ENCODE measurements at places on chromosomes 11 and 22.

- H3K36me3 ChIP-seq = no peaks in the 10 kb centered on the region
- DNase-seq = no peak
- H3K27ac ChIP-seq = no peak overlapping the region
- H3K27me3 ChIP-seq = no peaks in the 10 kb centered on the region
- H3K4me1 ChIP-seq = no peaks in the 10 kb centered on the region
- H3K4me3 ChIP-seq = no peak overlapping the region
Observed at GRCh38 chr11:92596596-92597317, 372.1 kb downstream of the FAT3 start.

DNA sequence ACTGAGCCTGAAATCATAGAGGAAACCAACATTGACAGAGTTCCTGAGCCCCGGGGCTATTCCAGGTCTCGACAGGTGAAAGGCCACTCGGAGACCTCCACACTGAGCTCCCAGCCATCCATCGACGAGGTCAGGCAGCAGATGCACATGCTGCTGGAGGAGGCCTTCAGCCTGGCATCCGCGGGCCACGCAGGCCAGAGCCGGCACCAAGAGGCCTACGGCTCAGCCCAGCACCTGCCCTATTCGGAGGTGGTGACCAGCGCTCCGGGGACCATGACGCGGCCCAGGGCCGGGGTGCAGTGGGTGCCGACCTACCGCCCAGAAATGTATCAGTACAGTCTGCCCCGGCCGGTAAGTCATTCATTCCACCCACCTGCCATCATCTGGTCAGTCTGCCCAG is 54.9 kb downstream of the C11orf91 start:
- no peak overlapping the region for H3K27ac ChIP-seq
- no peak overlapping the region for H3K4me3 ChIP-seq
- no peaks in the 10 kb centered on the region for H3K4me1 ChIP-seq
- DNase-seq = no peak
- H3K27me3 ChIP-seq = peaks cover 2% of the 10 kb centered on the region

GRCh38 chr11:15057329-15057728 is 16.1 kb upstream of the CALCB start:
- H3K4me1 ChIP-seq = no peaks in the 10 kb centered on the region
- H3K27me3 ChIP-seq = no peaks in the 10 kb centered on the region

- no peak overlapping the region for H3K27ac ChIP-seq
- peaks cover 9% of the 10 kb centered on the region for H3K4me1 ChIP-seq
- peaks cover 12% of the 10 kb centered on the region for H3K27me3 ChIP-seq
- H3K36me3 ChIP-seq = peaks cover 22% of the 10 kb centered on the region
- DNase-seq = no peak
- no peak overlapping the region for H3K4me3 ChIP-seq
Observed at GRCh38 chr11:125315079-125315740, 150.7 kb downstream of the PKNOX2 start.

DNA sequence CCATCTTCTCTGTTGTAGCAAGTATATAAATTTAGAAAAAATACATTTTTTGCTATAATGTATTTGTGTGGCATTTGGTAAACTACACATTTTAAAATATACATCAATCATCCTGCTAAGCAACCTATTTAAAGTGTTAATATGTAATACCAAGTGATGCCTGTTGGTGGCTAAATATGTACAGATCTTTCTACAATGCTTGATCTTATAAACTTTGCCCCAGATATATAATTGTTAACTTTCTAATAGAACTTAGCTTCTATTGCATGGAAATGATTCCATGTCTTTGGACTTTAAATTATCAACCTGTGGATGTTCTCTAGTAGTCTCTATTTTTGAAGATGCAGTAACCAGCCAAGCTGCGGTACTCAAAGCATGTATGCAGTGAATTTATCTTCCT is 1260.4 kb upstream of the RAG2 start:
- H3K36me3 ChIP-seq = no peaks in the 10 kb centered on the region
- no peak for DNase-seq
- no peak overlapping the region for H3K4me3 ChIP-seq
- H3K27ac ChIP-seq = no peak overlapping the region
- no peaks in the 10 kb centered on the region for H3K4me1 ChIP-seq

GRCh38 chr11:80297858-80298632 is 857.2 kb upstream of the TENM4 start:
- no peaks in the 10 kb centered on the region for H3K27me3 ChIP-seq
- H3K36me3 ChIP-seq = peaks cover 3% of the 10 kb centered on the region
- no peak for DNase-seq
- no peaks in the 10 kb centered on the region for H3K4me1 ChIP-seq

- DNase-seq = no peak
- H3K4me3 ChIP-seq = no peak overlapping the region
- no peaks in the 10 kb centered on the region for H3K4me1 ChIP-seq
- no peak overlapping the region for H3K27ac ChIP-seq
Observed at GRCh38 chr22:49045276-49045675, 782.4 kb downstream of the BRD1 start.

DNA sequence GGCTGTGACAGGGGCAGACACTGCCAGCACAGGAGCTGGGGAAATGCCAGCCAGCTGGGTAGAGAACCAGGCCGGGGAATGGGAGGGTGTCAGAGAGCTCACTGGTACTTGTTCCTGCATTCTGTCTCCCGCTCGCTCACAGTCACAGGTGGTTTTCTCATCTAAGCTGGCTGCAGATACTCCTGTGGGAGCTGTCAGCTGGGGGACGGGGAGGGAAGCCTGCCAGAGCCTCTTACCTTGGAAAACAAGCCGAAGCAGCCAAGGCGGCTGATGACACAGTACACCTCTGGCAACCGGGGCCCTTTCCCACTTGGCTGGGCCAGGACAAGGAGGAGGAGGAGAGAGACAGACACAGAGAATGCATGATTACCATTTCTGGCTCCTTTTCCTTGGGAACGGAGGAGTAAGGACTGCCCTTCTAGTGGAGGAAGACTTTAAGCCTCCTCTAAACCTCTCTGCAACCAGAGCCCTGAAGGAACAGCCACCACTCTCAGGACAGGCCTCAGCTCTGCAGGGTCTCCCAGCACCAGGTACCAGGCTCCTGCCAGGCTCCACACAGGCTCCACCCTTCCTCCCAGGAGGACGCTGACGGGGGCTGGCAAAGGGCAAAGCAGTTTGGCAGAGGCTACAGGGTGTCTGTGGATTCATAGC is 25.1 kb downstream of the RPL27A start:
- DNase-seq = no peak
- H3K27me3 ChIP-seq = peaks cover 18% of the 10 kb centered on the region
- H3K36me3 ChIP-seq = peaks cover 62% of the 10 kb centered on the region

GRCh38 chr11:23317816-23318215 is 457.5 kb upstream of the CCDC179 start:
- no peaks in the 10 kb centered on the region for H3K27me3 ChIP-seq
- H3K4me1 ChIP-seq = peaks cover 4% of the 10 kb centered on the region
- no peak overlapping the region for H3K4me3 ChIP-seq
- no peak for DNase-seq
- peaks cover 13% of the 10 kb centered on the region for H3K36me3 ChIP-seq
- no peak overlapping the region for H3K27ac ChIP-seq

DNA sequence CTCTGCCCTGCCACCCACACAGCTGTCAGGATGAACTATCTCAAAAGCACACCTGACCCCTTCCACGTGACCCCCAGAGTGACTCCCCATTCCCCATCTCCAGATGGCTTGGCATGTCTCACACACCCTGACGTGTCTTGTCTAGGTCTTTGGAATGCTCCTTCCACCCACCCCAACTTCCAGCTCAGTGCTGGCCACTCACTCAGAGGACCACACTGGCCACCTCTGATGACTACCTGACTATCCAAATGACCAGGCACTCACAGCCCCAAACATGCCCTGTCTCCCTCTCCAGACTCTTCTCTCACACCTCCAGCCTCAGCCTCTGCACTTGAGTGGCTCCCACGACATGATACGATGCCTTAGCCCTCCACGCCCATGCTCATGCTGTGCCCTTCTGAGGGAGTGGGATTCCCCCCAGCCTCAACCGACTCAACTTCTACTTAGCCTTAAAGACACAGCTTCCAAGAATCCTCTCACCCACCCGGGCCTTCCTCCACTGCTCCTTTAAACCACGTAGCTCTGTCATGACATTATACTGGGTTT is 259.4 kb downstream of the BUD13 start:
- no peak for DNase-seq
- no peak overlapping the region for H3K27ac ChIP-seq
- H3K4me3 ChIP-seq = peak overlapping the region; percentile 51
- no peaks in the 10 kb centered on the region for H3K36me3 ChIP-seq

DNA sequence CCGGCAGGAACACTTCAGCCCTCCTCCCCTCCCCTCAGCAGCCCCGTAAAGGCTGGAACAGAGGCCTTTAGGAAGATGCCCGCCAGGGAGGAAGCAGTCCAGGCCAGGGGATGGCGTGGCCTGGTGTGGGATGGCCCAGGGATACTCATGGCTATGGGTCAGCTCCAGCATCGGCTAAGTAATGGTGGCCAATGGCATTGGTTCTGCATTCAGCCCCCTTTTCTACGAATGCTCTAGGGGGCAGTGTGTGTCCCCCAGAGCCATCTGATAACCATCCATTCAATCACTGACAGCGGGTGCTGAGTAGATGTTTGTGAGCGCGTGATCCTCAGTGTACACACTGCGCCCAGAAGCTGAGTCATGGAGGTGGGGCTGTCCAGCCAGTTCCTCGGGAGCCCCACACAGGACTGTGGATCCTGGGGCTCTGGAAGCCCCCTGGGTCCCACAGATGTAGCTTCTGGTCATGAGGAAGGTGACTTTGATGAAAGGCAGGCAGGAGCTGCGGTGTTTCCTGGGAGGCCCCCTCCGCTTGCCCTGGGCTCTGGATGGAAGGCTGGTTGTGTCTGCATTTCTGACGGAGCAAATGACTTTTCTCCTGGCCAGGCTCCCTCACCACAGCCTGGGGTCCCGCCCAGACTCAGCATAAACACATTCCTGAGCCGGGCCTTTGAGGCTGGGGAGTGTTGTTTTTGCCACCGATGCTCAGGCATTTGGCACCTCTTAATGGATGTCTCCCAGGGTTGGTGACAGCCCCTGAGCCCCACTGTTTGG is 46.5 kb downstream of the FBLN1 start:
- no peak overlapping the region for H3K4me3 ChIP-seq
- no peak overlapping the region for H3K27ac ChIP-seq
- H3K36me3 ChIP-seq = peaks cover 27% of the 10 kb centered on the region
- peaks cover 3% of the 10 kb centered on the region for H3K27me3 ChIP-seq
- DNase-seq = no peak

GRCh38 chr22:26615149-26615548 is 2.7 kb downstream of the CRYBB1 start:
- H3K4me1 ChIP-seq = peaks cover 45% of the 10 kb centered on the region
- H3K4me3 ChIP-seq = no peak overlapping the region
- no peak for DNase-seq
- peaks cover 5% of the 10 kb centered on the region for H3K36me3 ChIP-seq
- H3K27ac ChIP-seq = no peak overlapping the region

- no peak overlapping the region for H3K27ac ChIP-seq
- DNase-seq = no peak
- peaks cover 51% of the 10 kb centered on the region for H3K4me1 ChIP-seq
Observed at GRCh38 chr22:31238057-31238456, 26.0 kb downstream of the LIMK2 start.

DNA sequence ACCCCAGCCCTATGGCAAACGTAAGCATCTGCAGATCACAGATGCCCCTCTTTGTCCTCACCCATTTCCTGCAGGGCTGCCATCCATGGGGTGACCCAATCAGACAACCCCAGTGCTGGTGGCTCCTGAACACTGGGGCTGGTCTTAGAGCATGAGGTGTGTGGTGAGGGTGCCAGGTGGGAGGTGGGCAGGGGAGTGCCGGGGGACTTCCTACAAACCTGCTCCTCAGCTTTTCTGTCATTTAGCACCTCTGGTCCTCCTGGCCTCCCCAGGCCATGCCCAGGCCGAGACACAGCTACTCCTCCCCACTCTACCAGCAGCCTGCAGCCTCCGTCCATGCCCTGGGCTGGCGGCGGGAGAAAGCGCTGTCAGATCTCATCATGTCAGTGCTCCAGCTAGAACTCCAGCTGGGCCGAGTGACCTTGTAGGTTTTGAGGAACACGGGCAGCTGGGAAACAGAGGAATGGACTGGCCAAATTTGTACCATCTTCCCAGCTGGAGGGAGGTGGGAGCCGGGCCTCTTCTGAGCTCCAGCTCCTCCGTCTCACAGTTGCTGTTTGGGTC is 157.7 kb upstream of the NECTIN1 start:
- peaks cover 5% of the 10 kb centered on the region for H3K4me1 ChIP-seq
- DNase-seq = no peak
- H3K27me3 ChIP-seq = peaks cover 7% of the 10 kb centered on the region
- H3K4me3 ChIP-seq = no peak overlapping the region

DNA sequence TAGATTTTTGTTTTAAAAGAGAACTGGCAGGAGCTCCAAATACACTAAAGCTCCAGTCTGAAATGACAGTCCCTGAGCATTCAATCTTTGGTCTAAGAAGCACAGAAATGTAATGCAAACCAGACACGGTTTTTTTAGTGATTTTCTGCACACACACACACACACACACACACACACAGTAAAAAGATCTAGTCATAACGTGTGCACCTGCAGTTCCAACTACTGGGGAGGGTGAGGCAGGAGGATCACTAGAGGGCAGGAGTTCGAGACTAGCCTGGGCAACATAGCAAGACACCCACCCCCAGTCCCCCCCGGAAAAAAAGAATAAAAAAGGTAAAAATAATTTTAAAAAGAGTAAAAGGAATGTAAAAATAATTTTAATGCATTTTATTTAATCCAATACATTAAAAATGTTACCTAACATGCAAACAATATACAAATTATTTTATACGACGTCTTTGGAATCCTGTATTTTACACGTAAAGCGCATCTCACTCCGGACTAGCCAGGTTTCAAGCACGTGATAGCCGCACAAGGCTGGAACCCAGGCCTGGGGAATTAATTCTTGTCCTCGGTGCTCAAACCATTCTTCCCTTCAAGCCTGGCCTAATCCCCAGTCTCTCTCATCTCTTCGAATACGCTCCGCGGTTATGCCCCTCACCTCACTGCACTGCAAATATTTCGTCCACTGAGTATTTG is 762 bp upstream of the TBC1D22A start:
- H3K4me3 ChIP-seq = peak overlapping the region; percentile 99
- peaks cover 17% of the 10 kb centered on the region for H3K36me3 ChIP-seq
- no peak for DNase-seq
- peak overlapping the region; percentile 86 for H3K27ac ChIP-seq
- H3K27me3 ChIP-seq = peaks cover 5% of the 10 kb centered on the region
- peaks cover 25% of the 10 kb centered on the region for H3K4me1 ChIP-seq

DNA sequence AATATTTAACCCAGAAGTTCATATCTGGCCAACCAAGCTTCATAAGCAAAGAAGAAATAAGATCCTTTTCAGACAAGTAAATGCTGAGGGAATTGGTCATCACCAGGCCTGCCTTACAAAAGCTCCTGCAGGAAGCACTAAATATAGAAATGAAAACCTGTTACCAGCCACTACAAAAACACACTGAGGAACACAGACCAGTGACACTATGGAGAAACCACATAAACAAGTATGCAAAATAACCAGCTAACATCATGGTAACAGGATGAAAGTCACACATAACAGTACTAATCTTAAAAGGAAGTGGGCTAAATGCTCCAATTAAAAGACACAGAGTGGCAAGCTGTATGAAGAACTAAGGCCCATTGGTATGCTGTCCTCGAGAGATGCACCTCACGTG is 311.4 kb downstream of the DYNC2H1 start:
- H3K4me3 ChIP-seq = no peak overlapping the region
- no peaks in the 10 kb centered on the region for H3K36me3 ChIP-seq
- no peak for DNase-seq

GRCh38 chr11:8772571-8773519 is 90.3 kb downstream of the RPL27A start:
- H3K4me3 ChIP-seq = no peak overlapping the region
- no peak overlapping the region for H3K27ac ChIP-seq
- H3K4me1 ChIP-seq = peaks cover 10% of the 10 kb centered on the region
- no peaks in the 10 kb centered on the region for H3K27me3 ChIP-seq
- H3K36me3 ChIP-seq = no peaks in the 10 kb centered on the region
- DNase-seq = no peak

Measured in endothelial cell (in vitro differentiated cells).